ENCODE measurements at places on chromosomes 7 and 10.

DNA sequence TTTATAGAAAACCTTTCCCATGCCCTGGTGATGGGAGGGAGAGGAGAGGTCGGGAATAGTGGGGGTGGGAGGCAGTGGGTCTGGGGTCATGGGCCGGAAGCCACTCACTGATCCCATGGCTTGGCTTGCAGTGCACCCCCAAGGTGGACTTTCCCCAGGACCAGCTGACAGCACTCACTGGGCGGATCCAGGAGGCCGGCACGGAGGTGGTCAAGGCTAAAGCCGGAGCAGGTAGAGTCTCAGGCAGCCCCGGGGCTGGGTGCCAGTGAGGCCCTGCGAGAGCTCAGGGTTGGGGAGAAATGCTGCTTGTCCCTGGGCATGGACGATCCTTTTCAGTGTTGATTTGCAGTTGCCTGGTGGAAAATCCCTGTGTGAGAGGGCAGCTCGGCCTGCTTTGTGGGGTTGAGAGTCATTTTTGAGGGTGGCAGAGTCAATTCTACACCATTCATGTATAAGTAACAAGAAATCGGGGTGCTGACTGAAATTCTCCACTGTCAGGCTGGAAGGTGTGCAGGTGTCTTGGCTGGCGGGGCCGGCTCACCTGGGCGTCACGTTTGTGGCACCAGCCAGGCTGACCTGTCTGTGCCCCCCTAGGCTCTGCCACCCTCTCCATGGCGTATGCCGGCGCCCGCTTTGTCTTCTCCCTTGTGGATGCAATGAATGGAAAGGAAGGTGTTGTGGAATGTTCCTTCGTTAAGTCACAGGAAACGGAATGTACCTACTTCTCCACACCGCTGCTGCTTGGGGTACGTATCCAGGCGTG, 16.5 kb downstream of the MDH2 start:
- DNase-seq, result no peak

DNA sequence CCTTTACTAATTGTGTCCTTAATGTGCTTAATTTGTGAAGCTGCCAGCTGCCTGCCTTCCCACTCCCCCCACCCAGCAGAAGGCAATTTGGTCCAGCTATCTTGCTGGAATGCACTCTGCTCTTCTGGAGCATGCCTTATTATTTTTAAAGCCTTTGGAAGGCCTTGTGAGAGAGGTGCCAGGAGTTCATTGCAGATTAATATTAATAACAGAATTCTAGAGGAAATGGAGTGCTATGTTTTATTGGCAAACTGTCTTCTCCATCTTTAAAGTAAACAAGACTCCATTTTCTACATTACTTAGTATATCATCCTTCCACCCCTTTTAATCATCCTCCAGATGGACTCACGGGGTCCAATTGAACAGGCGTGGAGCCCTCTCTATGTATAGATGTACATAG, 50.8 kb upstream of the ZNF32 start:
- no peak for DNase-seq

DNA sequence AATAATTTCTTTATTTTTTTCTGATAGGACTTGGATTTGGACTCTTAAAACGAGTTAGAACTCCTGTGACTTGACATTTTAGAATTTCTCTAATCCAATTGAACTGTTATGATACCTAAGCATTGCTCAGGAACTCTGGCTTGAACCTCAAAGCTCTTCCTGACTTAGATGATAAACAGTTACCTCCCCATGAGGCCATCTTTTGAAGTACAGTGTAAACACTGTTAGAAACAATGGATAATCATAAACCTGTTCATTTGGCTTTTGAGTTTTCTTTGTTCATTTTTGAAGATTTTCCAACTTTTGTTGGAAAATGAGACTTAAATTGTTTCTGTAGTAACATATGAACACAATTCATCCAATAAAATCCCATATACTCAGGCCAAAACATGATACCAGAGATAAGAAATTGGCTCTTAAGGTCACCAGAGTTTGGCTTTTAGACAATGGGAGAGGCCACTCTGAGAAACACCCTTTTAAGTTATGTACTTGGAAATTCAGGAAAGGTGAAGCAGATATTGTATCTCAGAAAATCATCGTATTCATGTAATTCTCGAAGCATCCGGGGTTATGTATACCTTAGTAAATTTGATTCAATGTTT, 59.6 kb downstream of the RUNDC3B start:
- no peak for DNase-seq

GRCh38 chr7:41256186-41256945, 446.5 kb downstream of the INHBA start:
- DNase-seq, result no peak

GRCh38 chr10:8061274-8062211, 7.1 kb downstream of the GATA3 start:
- no peak for DNase-seq

DNA sequence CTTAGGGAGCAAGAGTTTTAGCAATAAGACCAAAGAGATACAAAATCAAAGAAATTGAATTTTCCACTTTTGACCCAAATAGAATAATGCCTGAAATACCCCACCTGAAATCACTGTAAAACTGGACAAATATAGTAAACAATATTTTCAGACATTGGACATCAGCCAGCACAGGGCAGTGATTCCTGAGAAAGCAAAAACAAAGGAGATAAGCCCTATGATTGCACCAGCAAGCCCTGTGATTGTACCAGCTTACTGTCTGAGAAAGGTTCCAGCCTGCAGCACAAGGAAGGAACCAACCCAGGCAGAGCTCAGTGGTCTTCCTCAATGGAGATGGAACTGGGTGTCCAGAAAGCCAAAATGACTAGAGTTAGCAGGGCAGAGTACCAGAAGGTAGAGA, 10.3 kb downstream of the TMEM106B start:
- no peak for DNase-seq

DNA sequence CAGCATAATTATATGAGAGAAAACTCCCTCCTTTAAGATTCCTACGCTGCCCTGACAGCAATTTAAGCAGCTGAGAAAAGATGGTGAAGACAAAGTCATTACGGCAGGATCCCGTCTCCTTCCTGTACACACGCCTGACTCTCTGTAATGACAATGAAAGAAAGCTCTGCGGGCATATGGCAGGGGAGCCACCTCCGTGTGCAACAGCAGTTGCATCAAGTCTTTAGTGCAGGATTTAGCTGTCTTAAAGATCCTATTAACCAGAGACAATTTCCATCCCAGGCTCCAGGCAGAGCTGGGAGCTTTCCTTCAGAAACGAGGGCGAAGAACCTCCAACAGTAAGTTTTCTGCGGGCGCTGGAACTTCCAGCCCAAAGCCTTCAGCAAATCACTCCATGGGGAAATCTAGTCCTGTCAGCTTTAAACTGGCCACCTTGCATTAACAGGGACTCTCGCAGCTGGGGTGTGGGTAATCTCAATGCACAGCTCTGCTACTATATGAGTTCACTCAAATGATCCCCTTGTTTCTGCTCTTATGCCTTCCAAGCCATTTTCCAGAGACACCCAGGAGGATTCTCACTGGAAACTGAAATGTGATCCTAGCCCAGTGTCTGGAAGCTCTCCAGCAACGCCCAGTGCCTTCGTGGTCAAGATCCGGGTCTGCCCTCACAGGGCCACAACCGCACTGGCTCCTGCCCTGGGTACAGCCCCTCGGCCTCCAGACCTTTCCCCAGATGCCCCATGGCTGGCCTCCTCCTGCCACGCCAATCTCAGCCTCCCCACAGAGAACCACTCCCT, 74.9 kb downstream of the CTBP2 start:
- DNase-seq, result peak; percentile 63

GRCh38 chr7:101879565-101879964, 62.1 kb downstream of the CUX1 start:
- DNase-seq, result no peak

GRCh38 chr7:74462707-74463100, 9.0 kb downstream of the GTF2IRD1 start:
- no peak for DNase-seq

Measured in sigmoid colon (tissue), 7 donors.